Amygdala (tissue), 56 donors: ENCODE measurements at places on chromosomes 12 and 14.
A peak's percentile ranks its signal among the peaks of the same experiment; 100 is the strongest.

- no peak for DNase-seq
Observed at GRCh38 chr12:127963933-127964332, 303.0 kb upstream of the TMEM132C start.

DNA sequence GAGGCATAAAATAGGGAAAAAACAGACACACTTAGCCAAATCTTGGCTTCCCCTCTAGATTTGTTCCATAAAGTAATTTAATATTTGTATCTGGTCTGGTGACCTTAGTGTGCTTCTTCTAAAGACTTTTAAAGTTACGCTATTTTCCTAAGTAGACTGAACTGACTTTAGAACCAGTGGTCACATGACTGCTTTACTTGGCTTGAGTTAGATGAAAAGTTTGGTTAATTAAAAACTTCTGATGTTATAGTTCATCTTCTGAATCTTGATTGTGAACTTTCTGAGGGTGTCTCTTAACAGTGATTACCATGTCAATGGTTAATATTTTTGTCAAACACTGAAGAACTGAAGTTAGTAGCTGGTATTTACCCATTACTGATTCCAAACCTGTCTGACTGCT, 2.6 kb downstream of the BBS10 start:
- DNase-seq, result no peak

DNA sequence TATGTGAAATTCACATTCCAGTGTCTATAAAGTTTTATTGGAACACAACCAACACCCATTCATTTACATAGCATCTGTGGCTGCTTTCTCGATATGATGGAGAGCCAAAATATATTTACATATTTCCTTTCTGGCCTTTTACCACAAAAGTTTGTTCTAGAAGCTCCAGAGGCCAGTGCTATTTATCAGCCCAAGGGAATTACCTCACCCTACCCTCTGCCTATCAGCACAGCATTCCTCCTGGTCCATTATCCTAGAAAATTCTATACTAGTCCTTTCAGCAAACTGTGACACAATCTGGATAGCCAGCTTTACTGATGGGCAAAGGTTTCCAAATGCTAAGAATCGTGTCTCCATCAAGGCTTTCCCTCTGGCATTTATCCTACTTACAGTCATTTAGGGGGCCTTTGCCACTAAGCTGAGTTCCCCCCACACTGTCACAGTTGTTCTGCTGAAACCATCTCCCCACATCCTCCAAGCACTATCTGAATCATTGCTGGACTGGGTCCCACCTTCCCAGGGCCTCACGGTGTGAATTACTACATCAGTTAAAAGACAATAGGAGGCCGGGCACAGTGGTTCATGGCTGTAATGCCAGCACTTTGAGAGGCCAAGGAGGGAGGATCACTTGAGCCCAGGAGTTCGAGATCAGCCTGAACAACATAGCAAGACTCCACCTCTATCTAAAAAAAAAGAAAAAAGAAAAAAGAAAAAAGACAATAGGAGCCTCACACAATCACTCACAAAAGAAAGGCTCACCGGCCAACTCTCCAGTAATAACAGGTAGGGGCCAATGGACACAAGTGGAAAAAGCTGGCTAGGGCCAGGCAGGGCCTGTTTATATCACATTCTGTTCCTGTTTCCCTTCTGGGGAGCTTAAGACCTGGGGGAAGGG, 12.1 kb downstream of the SYNE3 start:
- DNase-seq, result no peak

- DNase-seq, result no peak
Observed at GRCh38 chr14:67487937-67488893, at the start of gene TMEM229B. TSS of gene TMEM229B (minus strand) at chr14:67488721. CDS start at chr14:67473923, 14,798 bp downstream.

DNA sequence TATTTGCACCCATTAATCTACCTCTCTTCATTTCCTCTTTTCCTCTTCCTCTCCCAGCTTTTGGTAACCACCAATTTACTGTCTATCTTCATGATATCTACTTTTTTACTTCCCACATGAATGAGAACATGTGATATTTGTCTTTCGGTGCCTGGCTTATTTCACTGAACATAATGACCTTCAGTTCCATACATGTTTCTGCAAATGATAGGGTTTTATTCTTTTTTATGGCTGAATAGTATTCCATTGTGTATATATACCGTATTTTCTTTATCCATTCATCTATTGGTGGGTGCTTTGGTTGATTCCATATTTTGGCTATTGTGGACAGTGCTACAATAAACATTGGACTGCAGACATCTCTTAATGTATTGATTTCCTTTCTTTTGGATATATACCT, 49.0 kb upstream of the STRN3 start:
- DNase-seq, result no peak

DNA sequence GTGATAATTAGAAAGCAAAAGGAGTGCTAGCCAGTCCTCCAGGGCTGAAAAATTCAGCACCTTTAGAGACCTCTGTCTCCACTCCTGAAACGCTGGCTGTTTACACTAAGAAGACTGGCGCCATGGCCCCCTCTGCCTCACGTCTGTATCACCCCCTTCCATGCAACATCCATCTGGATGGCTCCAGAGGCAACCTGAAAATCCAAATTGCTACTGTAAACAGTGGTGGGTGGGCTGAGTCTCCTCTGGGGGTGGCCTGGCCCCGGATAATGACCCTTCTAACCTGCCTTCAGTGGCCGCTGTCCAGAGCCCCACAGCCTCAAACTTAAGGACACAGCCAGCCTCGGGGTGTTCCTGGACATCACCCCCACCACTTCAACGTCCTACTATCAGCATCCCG, 1.4 kb downstream of the PRKD1 start:
- DNase-seq, result no peak

- DNase-seq, result no peak
Observed at GRCh38 chr12:34389378-34390170, 367.3 kb downstream of the ALG10 start.

GRCh38 chr12:51901121-51901817, 6.0 kb upstream of the ACVRL1 start:
- no peak for DNase-seq

DNA sequence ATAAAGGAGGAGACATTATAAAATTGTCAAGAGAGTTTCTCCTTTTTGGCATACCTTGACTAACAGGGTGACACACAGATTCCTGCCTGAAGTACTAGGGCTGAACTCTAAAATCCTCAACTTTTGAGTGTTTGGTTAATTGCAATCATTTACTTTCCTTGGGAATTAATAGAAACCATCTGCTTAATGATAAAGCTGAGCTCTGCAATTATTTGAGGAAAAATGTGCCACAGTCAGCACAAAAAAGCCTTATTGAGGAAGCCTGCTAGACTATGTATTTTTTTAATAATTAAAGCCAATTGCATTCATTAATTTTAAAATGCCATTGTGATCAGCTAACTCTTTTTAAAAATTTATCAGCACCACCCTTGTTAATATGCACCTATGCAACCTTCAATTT, 38.7 kb downstream of the PRICKLE1 start:
- no peak for DNase-seq

DNA sequence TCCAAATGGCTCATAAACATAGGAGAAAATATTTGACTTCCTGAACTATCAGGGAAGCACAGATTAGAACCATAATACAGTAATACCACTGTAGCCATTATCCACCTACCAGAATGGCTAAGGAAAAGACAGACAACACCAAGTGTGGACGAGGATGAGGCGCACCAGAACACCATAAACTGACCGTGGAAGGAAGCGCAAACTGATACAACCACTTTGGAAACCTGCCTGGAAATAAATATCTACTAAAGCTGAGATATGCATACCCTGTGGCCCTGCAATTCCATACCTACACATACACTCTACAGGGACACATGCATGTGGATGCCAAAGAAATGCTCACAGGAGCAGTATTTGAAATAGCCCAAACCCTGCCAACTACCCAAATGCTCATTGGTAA, 60.3 kb downstream of the RBM19 start:
- DNase-seq, result no peak

GRCh38 chr12:58540480-58541299, 379.6 kb downstream of the LRIG3 start:
- DNase-seq, result peak; percentile 40

GRCh38 chr12:78641837-78642423, 222.6 kb upstream of the SYT1 start:
- no peak for DNase-seq

DNA sequence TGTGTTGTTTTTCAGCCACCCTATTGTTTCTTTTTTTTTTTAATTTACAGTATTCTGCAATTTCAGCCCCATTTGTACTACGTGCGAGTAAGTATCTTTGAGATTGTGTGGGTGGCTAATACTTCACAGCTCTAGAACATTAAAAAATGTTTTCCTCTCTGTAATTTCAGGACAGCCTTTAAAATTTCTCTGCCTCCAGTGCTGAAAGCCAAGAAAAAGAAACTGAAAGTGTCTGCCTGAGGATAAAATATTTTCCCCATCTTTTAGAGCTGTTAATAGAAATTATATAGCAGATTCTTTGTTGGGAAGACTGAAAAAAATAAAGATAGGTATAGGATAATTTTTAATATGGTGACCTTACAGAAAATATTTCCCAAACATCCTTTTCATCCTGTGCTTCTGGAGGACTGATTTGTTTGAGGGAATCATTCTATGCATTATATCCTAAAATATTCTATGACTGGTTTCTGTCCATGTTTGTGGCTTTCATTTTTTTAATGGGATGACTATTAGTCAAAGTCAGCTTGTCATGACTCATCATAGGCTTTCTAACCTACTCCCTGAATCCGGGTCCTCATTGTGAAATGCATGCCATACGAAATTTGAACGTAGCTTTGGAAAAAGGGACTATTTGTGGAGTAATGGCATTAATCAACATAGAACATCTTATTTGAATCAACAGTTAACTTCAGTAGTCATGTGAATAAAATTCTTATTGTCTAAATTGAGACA, 10.8 kb upstream of the TCTN2 start:
- DNase-seq, result no peak

GRCh38 chr12:78155546-78155945, 324.9 kb downstream of the NAV3 start:
- no peak for DNase-seq

DNA sequence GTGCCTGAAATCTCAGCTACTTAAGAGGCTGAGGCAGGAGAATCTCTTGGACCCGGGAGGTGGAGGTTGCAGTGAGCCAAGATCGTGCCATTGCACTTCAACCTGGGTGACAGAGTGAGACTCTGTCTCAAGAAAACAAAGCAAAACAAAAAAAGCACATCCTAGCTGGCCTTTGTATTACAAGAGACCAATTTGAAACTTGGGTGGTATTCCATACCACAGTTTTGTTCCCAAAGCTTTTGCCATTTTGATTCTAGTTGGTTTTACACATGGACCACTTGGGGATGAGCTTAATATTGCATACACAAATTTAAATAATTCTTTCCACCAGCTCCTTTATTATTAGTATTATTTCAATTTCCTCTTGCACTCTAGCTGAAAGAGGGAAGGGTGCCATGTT, 276.9 kb upstream of the SLC16A7 start:
- no peak for DNase-seq

- no peak for DNase-seq
Observed at GRCh38 chr12:51953864-51954263, 2.4 kb downstream of the ACVR1B start.

DNA sequence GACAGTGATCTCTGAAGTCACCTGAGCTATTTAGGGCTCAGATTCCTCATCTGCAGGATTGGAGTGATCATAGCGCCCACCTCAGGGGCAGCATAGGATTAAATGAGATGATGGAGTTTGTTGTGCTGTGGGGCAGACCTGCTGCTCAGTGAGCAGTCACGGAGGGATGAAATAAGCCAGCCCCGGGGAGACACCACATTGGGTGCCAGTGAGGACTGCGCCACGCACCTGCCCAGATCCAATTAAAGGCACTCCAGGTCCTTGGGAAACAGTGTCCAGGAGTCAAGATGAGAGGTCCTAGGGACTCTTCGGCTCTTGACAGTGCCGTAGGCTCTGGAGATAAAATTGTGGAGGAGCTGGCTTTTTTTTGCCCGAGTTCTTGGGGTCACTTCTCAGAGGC, 166.2 kb downstream of the ADGRD1 start:
- DNase-seq, result no peak

DNA sequence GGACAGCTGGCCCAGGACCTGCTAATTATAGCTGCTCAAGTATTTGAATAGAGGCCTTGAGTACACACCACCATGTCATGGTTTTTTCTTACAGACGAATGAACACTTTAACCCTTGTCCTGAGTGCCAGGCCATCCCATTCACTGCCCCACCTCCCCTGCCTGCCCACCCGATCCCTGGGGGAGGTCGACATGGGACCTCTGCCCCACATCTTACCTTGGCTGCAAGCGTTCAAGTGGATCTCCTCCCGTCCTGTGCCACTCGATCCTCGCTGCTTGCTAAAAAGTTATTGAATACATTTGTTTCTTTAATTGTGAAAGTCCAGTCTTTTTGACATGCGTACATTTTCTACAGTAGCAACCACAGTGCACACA, 10.3 kb downstream of the RTL1 start:
- no peak for DNase-seq

DNA sequence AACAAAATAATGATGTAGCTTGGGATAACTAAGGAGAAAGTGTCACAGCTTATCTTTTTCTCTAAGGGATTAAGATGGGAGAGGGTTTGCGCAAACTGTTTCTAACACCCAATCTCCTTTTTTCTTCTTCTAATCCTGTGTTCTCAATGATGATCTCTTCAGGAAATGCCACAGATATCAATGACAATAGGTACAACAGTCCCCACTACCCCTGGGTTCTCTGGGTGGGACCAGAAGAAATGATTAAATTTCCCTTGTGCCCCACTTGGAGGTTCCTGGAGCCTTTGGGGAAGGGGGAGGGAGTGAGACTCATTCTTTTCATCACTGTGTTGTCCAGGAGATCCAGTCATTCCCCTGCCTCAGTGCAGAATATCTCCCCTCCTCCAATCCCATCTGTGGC, 8.6 kb upstream of the PIP4K2C start:
- no peak for DNase-seq

DNA sequence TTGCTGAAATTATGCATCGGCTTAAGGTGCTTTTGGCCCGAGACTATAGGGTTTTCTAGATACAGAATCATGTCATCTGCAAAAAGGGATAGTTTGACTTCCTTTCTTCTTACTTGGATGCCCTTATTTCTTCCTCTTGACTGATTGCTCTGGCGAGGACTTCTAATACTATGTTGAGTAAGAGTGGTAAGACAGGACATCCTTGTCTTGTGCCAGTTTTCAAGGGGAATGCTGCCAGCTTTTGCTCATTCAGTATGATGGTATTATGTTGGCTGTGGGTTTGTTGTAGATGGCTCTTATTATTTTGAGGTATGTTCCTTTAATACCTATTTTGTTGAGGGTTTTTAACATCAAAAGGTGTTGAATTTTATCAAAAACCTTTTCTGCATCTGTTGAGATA, 8.3 kb downstream of the BMAL2 start:
- DNase-seq, result no peak

DNA sequence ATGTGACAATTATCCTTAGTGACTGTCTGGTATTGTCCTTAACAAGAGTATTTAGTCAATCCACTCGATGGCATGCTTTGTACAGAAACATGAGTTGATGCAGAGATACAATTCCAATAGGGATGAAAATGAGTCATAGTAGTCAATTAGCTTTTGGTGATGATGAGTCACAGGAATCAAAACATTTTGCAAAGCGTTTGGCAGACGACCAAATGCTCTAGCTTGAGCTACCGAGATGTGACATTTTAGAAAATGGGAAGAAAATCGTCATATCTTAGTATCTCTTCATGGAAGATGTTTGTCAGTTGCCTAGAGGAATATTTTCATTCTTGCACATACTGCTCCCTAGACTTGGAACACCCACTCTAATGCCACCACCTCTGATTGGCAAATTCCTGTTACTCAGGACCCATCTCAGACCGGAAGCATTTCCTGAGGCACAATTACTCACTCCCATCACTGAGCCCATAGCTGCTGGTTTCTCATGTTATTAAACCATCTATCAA, 95.0 kb downstream of the LMNTD1 start:
- no peak for DNase-seq
